NCI-H1930 (cell line): ENCODE measurements at places on chromosomes 12 and 14.

DNA sequence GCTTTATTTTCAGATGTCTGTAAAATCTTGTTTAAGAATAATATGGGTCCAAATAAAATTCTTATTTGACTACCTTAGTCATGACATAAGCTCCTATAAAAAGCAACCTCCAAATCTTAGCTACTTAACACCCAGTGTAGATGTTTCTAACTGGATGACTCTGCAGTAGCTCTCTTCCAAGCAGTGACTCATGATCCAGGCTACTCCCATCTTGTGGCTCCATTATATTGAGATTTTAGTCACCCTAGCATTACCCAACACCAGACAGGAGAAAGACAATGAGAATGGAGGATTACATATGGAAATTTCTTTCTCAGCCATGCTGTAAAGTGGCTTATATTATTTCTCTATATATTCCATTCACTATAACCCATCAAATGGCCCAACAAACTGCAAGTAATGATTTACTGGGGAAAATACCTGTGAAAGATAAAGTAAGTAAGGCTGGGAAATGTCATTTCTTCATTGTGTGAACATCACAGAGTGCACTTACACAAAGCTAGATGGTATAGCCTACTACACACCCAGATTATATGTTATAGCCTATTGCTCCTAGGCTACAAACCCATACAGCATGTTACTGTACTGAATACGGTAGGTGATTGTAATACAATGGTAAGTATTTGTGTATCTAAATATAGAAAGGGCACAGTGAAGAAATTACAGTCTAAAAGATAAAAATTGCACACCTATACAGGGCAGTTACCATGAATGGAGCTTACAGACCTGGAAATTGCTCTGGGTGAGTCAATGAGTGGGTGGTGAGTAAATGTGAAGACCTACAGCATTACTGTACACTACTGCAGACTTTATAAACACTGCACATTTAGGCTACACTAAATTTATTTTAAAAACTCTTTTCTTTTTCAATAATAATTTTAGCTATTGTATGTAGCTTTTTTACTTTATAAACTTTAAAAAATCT, 163.2 kb downstream of the DYRK2 start:
- no peak for DNase-seq

DNA sequence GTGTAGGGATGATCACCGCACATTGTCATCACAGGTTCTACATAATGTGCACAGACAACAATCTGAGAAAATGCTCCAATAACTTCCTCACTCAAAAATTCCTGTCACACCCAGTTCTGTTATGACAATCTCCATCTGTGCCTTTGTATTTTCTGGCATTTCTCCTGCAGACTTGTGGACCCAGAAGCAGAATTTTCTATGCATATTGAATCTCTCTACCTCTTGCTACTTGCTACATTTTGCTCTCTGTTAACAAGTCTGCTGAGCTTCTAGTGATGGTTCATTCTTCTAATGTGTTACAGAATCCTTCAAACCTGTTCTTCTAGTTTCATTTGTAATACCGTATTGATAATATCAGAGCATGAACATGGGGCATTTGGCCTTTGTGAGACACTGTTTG, 127.8 kb upstream of the PTPRQ start:
- DNase-seq, result no peak

DNA sequence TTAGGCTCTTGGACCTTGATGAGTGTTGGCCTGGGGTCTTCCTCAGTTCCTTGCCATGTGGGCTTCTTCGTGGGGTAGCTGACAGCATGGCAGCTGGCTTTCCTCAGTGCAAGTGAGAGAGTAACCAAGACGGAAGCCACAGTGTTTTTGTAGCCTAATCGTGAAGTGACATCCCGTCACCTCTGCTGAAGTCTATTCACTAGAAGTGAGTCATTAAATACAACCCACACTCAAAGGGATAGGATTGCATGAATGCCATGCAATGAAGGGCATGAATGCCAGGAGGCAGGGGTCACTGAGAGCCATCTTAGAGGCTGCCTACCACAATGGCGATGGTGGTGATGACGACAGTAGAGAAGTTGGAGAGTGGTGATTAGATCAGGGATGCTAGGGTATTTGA, 13.5 kb upstream of the ASIC1 start:
- no peak for DNase-seq

DNA sequence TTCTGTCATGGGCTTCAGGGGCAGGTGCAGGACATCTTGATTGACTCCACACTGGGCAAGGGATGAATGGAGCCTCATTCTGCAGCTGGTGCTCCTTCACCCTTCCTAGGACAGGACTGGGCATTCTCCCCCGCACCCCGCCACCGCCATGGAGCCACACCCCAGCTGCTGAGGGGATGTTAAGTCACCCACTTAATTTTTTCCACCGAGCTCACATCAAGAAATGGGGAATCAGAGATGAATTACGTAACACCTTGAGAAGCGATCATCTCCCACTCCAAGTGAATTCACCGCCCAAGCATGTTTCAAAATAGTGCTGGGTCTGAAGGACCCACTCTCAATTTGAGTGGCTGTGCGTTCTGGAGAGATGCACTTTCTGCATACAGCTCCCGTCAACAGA, 94.2 kb downstream of the EML1 start:
- no peak for DNase-seq

DNA sequence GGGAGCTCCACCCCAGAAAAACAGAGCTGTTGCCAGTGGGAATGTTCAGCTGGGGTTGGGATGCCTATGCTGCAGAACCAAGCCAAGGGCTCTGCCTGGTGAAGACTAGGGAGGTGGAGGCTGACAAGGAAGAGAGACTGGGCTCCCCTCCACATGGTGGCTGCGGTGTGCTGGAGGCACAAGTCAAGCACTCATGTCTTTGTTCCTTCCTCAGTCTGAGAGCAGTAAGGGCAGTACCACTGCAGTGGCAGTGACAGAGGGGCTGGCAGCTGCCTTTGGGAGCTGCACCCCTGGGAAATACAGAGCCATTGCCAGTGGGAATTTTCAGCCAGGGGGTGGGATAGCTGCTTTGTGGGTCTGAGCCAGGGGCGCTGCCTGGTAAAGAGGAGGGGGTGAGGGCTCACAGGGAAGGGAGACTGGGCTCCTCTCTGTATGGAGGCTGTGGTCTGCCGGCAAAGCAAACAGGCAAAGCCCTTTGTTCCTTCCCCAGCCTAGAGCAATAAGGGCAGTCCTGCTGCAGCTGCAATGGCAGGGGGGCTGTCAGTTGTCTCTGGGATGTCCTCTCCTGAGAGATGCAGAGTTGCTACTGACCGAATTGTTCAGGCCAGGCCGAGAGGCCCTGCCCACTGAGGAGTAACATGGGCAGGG, 255.9 kb downstream of the RAD51B start:
- DNase-seq, result no peak

- no peak for DNase-seq
Measured at GRCh38 chr12:85572956-85573355, 263.3 kb downstream of the RASSF9 start.

DNA sequence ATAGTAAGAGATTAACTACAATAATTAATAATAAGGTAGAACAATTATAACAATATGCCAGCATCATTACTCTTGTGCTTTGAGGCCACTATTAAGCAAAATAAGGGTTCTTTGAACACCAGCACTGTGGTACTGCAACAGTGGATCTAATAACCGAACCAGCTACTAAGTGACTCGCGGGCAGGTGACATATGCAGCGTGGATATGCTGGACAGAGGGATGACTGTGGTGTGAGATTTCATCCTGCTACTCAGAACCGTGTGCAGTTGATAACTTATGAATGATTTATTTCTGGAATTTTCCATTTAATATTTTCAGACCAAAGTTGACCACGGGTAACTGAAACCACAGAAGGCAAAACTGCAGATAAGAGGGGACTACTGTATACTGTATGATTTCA, 34.4 kb downstream of the BMAL2 start:
- no peak for DNase-seq

DNA sequence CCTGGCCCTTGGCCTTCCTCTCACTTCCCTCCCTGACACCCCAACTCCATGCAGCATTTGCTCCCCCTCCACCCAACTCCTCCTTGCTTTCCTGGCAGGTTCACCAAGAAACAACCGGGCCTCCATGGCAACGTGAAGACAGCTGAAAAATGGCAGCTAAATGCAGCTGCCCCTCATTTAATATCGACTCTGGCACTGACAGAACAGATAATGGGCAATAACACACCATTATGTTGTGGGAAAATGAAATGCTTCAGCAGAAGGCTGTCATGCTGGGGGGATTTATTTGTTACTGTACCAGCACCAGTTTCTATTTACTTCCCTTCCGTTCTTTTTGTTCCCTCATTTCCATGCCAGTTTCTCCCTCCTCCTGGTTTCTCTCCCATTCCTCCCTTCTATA, 440.8 kb downstream of the NRXN3 start:
- no peak for DNase-seq

- no peak for DNase-seq
Measured at GRCh38 chr14:55973285-55973800, 144.9 kb upstream of the PELI2 start.

DNA sequence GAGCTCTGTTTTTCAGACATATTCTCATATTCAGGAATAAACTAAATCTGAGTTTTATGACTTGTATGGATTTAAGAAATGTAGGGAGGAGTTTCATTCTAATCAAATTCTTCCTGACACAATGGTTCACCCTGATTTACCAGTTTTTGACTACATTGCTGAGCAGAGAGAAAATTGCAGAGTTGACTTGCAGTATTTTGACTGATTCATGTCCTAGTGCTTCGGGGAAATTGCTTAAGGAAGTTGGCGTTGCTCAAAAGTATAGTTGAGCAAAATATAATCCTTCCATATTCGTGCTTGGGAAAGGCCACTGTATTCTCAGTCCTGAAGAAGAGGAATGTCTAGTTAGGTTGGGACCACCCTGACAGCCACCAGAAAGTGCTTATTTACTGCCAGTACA, 1.3 kb upstream of the TWF1 start:
- no peak for DNase-seq

DNA sequence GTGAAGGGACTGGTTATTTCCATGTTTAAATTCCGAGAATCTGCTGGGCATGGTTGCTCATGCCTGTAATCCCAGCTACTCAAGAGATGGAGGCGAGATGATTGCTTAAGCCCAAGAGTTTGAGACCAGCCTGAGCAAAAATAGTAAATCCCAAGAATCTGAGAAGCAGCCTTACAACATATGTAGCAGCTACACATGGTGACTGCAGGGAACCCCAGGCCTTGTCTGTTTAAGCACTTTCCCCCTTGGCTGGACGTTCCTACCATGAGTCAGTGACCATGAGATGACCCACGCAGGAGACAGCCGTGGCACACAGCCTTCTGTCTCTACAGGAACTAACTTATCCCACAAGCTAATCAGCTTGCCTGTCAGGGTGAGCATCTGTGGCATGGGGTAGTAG, 5.5 kb upstream of the SLC24A4 start:
- DNase-seq, result no peak

GRCh38 chr12:6234214-6234613, 34.0 kb downstream of the CD9 start:
- DNase-seq, result no peak

DNA sequence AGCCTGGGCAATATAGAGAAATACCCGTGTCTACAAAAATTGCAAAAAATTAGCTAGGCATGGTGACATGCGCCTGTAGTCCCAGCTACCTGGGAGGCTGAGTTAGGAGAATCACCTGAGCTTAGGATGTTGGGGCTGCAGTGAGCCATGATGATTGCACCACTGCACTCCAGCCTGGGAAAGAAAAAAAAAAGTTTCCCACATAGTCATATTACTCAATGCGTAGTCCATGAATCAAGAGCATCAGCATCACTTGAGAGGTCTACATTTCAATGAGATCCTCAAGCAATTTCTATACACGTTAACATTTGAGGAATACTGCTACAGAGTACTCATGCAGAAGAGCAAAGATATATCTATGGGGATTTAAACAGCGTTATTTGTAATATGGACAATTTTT, 5.2 kb upstream of the LRRC23 start:
- DNase-seq, result no peak

GRCh38 chr14:106528717-106529116, 1002.3 kb downstream of the TMEM121 start:
- no peak for DNase-seq

DNA sequence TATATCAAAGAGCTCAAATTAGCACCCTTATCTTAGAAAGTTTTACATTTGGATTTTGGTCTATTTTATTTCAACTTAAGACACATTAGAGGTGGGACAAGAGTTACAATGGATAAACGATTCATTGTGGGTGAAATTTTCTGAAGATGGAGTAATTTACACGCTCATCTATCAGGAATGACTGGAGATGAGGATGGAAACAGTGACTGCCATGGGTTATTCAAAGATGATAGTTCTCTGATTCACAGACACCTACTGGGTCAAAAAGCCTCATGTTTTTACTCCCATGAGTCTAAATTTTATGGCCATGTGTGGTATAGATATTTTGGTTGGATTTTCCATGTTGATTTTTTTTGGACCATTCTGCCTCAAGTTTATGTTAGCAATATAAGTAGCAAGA, 22.1 kb downstream of the SAMD4A start:
- DNase-seq, result no peak
